Urothelium cell line (cell line): ENCODE measurements at places on chromosomes 5 and 9.

DNA sequence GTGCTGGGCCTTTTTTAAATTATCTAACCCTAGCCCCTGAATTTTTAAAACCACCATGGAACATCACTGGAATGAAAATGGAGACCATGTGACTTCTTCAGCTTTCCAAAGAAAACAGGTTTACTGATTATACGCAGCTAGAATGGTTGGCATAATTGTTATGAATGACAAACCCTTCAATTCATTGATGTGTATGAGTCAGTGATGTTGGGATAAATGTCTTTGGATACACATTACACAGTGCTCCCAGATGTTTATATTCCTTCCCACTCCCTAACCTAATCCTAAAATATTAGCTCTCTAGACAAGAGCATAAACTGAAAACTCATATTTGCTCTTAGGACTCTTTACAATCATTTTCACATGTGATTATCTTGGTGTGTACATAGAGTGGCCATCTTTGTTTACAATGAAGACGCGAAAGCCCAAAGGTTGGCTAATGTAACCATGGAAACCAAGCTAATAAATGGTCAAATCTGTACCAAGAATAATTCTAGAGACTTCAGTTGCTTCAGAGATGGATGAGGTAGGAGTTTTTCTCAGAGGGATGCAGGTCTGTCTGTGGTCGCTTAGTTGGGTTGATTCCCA, 131.2 kb upstream of the HMHB1 start:
- no peak for DNase-seq

GRCh38 chr9:71885467-71885866, 25.5 kb downstream of the ABHD17B start:
- no peak for DNase-seq

DNA sequence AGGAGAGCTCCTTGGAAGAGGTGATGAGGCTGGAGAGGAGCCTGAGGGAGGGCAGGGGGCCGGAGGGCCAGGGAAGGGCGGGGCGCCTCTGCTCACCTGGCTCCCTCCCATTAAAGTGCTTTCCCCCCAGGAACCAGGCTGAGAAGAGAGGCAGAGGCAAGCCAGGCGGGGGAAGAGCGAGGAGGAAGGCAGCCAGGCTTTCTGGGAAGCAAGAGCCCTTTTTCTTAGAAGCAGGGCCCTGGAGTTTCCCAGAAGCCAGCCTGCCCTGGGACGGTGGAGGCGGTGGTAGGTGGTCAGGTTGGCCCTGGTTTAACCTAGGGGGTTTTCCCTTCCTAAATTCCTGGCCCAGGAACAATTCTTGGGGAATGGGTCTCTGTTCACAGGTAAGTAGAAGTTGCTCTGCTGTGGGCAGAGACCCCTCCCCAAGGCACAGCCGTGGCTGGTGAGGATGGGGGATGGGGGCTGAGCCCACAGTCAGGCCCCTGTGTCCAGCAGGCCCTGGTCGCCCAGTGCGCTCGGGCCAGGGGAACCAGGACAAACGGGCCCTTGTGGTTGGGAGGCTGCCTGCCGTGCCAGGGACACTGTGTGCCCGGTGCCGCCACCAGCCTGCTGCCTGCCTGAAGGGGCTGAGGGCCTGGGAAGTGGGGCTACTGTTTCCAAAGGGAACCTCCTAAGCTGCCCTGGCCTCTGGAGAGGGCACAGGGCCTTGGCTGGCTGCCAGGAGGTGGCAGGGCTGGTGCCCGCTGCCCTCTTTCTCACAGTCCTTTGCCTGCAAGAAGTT, 16.6 kb upstream of the RALGDS start:
- no peak for DNase-seq

DNA sequence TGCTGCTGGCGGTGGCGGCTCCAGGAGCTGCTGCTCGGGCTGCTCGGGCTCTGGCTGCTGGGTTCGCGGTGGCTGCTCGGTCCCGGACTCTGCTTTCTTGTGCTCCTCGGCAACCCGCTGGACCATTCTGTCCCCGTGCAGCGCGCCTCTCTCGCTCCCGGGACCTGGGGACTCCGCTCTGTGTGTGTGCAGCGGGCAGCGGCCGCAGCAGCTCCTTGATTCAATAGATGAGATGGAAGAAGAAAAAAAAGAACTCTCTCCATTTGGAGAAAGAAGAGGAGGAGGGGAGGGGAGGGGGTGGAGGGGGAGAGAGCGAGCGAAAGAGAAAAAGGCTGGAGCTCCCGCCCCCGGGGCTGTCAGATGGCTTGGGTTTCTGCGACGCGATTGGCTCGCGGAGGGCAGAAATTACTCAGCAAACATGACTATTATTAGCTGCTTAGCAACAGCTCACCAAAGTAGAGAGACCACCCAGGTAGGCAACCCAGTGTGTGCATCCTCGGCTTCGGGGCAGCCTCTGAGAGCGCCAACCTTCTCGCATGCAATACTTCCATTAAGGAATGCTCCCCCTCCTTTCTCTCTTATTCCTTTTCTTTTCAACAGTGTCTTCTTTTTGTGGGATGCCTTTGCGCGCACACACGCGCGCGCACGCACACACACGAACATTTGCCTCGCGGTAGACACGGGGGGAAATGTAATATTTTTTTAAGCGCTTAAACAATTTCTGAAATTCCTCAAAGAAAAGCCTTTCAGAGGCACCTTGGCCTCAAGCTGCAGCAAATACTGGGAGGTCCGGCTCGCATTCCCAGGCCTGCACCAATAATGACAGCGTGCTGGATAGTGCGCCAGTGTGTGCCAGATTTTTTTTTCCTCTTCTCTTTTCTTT, 7.6 kb downstream of the PTCH1 start:
- peak; percentile 78 for DNase-seq

- no peak for DNase-seq
These were observed 1.4 kb downstream of the AKNA start for GRCh38 chr9:114386361-114386885.

DNA sequence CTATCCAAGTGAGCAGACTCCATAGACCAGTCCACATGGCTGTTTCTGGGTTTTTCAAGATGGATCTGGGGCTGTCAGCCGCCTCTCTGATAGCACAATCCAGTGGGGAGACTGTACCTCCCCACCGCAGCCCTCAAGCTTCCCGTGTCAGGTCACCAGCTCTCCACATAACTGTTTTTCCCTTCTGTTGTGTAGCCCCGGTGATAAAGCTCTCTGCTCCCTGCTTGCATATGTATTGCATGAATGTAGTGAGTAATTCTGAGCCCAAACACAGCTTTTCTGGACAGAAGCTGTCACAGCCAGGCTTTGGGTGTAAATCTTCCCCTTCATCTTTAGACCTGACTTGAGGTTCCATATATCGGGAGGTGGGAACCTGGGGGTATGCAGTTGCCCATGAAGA, 23.1 kb upstream of the CFAP157 start:
- DNase-seq: no peak

DNA sequence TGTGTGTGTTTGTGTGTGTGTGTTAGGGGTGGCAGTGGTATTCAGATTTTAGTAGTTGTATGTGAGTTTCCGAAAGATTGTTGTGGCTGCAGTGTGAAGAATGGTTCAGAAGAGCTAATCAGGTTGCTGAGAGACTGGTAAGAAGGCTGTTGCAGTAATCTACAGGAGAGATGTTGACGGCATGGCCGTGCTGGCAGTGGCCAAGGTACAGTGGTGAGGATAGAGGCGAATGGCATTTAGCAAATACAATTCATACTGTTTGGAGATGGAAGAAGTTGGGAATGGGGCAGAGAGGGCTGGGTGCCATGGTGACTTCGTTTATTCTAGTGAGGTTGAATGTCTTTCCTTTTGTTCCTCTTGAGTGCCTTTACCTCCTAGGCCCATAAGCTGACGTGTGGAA, 77.5 kb upstream of the SPATA31D4 start:
- DNase-seq: no peak

DNA sequence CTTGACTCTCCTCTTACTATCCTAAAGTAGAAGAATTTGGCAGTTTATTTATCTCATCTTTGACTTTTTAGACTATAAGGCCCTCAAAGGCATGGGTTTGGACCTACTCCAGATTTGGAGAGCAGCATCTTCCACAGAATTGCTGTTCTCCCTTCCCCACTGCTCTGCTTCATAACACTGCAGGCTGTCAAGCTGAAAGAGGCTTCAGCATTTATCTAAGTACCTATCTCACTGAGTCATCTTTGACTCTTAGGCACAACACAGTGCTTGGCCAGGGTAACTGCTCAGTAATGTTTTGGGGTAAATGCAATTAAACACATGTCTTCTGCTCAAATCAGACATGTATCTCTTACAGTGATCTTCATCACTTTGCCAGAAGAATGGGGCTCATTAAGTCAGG, 60.6 kb downstream of the GRIN3A start:
- no peak for DNase-seq

GRCh38 chr5:114859438-114859735, 310.3 kb downstream of the TRIM36 start:
- no peak for DNase-seq

DNA sequence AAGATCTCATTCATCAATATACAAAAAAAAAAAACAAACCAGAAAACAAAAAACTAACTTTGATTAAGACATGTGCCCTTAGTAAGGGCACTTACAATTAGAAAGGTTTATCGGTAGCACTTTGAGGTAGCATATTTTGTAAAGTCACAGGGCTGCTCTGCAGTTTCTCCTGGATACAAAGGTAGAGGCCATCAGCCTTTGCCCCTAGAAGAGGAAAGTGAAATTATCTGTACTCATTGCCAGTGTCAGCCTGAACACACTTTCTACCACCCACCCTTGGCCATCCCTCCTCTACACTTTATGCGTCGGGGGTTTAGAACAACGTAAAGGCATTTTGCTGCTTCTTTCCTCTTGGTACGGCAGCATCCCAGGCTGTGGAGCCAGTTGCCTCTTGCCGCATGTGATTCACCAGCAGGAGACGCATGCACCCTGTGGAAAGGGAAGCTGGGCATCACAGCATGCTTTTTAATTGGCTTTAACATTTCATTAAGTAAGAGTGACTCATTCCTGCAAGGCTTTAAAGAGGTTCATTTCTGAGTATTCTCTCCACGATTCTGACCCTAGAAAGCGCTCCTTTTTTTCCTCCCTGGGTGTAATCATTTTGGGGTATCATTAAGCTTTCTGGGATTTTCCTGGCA, 84.6 kb downstream of the CEMIP2 start:
- no peak for DNase-seq

- DNase-seq: no peak
These were observed 145.6 kb downstream of the TRPM3 start for GRCh38 chr9:70975821-70976220.

DNA sequence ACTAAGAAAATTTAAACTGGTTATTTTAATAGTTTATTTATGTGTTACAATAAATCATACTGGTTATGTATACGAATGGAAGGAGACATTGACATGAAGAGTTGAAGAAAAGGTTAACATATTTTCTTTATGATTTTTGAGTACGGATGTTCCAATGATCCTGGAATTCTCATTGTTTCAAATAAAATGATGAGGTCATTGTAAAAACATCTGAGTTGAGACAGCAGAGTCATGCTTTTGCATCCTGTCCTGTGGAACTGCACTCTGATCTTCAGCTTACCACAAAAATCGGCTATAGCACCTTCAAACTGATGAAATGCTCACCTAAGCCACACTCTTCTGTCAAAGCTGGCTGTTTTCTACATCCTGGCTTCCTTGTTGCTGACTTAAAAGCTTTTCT, 67.8 kb downstream of the PTCD2 start:
- DNase-seq: peak; percentile 80

GRCh38 chr5:147773587-147773986, 8.9 kb downstream of the JAKMIP2 start:
- DNase-seq: no peak

- DNase-seq: no peak
These were observed 24.9 kb downstream of the CDKN2A start for GRCh38 chr9:21969011-21969940.

DNA sequence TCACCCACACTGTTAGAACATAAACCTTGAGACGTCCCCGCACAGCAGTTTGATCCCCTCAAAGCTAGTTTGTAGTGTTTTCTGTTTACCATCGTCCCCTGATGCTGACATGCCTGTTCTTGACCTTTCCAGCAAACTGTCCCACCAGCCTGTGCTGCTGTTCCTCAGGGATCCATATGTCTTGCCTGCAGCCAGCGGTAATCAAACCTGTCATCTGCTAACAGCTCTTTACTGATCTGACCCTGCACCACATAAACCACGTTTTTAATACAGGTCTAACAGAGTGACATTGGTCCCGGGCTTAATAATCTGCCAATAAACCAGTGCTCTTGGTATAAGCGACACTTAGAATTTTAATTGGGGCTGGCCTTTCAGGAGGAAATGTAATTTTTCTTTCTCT, 34.7 kb downstream of the PPIC start:
- no peak for DNase-seq

DNA sequence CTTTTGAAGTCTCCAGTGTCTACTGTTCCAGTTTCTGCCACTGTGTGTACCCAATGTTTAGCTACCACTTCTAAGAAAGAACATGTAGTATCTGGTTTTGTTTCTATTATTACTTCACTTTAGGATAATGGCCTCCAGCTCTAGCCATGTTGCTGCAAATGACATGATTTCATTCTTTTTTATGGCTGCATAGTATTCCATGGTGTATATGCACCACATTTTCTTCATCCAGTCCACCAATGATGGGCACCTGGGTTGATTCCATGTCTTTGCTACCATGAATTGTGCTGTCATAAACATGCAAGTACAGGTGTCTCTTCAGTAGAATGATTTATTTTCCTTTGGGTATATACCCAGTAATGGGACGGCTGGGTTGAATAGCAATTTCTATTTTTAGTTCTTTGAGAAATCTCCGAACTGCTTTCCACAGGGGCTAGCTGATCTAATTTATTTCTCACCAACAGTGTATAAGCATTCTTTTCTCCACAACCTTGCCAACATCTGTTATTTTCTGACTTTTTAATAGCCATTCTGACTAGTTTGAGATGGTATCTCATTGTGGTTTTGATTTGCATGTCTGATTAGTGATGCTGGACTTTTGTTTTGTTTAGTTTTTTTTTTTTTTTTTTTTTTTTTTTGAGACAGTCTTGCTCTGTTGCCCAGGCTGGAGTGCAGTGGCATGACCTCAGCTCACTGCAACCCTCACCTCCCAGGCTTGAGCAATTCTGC, 68.9 kb downstream of the WDR41 start:
- DNase-seq: no peak

DNA sequence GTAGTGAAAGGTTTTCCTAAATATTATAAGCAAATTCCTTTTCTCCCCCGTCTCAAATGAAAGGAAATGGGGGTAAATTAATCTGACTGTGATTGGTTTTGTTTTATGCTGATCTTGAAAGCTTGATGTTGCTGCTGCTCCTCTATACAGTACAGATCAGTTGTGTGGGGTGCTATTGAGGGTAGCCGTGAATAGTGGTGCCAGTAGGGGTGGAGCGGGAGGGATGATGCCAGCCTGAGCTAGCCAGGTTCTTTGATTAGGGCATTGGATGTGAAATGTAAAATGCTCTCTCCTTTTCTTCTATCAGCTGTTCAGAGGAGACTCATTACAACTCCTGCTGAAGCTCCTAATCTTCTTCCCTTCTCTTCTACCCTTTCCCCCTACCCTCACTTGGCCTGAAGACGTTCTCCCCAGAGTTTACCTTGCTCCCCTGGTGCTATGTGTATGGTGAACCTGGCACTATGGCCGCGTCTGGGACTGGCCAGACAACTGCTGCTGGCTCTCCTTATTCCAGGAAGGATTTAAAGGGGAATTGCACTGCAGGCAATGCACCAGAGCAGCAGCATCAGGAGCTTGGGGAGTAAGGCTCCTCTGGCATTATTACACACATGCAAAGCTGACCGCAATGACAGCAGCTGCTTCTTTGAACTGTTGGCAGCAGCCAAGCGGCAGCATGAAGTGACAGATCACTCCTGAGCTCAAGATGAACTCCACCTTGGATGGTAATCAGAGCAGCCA, 566 bp downstream of the GPR21 start:
- DNase-seq: no peak

- DNase-seq: no peak
These were observed 28.8 kb upstream of the CDC23 start for GRCh38 chr5:138241688-138242571.
